ENCODE measurements at places on chromosomes 3 and 15.

DNA sequence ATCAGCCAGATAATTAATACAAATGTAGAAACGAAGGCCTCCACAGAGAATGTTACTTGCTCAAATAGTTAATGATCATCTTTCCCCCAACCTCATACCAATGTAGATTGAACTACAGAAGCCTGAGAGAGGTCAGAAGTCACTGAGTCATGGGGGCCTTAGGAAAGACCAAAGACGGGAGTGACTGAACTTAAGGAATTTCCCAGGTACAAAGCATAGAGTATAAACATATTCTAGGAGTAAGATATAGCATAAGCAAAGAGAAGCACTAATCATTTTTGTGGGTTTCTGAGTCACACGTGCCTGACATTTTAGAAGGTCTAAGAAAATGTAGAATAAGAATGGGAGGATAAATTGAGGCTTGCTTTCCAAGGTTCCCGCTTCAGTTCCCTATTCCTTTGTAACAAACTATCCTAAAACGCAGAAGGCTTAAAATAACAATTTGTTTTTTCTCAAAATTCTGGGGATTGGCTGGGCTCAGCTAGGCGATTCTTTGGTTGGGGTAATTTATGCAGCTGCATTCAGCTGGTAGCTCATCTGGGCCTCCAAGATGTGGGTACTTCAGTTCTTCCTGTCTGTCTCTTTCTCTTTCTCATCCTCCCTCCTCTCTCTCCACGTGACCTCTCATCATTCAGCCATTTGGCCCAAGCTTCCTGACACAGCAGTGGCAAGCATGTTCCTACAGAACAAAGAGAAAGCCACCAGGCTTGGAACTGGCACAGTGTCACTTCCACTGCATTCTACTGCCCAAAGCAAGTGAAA is 422.6 kb downstream of the FOXP1 start:
- DNase-seq: no peak

DNA sequence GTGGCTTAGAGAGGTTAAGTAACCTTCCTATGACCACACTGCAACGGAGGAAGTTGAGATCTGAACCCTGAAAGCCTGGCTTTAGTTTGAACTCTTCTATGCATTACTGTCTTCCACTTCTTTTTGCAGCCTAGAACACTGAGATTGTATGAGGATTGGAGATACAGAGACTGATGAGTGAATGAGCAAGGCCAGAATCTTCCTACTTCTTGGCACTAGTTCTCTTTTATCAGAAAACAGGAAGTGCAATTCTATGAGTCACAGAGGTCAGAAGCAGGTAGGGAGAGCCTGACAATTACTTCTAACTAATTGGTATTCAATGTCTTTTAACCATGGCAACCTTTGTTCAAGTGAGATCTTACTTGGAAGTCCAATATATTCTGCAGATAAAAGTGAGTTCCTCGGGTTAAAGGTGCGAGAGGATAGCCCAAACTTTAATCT is 219.0 kb downstream of the SHQ1 start:
- peak; percentile 60 for DNase-seq

DNA sequence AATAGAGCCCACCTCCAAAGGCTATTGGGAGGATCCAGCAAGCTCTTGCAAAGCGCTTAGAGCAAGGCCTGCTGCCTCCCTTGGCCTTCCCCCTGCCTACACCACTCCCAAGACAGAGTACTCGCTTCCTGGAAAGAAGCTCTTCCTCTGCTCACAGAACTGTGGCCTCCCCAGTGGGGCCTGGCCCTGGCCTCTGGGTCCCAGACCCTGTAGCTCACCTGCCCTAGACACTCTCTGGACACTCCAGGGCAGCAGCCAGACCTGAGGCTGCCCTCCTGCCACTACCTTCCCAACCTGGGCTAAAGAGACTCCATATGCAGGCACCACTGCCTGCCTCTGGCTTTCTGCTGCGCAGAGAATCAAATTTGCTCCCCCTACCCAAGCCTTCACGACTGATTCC is 49.9 kb downstream of the GRIP2 start:
- DNase-seq: no peak

DNA sequence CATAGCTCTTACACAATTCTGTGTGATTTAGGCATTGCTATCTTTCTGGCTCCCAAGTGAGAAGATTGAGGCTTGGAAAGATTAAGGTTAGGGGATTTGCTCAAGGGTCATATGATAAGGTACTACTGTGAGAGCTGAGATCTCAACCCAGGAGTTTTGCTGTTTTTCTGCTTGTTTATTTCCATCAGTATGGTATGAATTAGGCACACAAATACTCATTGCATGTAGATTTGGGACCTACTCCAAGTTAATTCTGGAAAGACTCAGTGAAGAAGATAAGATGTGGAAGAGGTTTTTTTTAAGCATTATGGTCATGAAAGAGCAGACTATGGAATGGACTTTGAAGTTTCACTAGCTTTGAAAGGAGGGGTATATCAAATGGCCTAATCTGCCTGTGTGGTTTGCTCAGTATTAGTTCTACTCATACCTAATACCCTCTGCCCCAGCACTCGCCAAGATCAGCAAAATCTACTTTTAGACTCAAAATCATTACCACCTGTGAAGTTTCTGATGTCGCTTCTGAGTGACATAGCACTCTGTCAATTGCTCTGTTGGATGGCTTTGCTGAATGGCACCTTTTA is 12.5 kb downstream of the MBNL1 start:
- DNase-seq: peak; percentile 68

DNA sequence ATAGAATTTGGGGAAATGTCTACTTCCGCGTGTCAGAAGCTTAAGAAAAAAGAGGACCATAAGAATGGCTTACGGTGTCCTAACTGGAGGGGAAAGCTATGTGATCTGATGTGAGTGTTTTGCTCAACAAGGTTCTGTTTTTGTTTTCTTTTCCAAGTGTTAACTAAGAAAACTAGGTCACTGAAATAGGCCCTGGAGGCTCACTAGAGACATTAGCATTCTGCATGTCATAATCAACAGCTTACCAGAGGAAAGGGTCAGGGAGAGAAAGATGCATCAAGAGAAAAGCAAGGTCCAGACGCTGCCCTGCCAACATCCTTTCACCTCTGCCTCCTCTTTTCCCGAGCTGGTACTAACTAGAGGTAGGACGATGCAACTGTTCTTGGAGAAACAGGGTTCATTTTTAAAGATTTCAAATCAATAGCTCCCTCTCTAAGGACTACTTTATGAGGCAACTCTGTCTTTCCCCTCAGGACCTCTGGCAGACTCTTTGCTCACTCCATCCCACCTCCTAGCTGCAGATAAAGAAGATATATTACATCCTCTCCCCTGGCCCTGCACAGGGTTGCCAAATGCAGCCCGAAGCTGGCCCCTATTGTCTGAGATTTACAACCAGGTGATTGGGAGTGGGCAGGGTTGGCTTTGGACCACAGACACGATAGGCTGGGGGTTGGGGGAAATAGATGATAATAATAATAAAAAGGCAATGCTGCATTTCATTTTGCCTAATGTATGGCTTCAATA is 209.9 kb upstream of the SLC2A2 start:
- DNase-seq: no peak

DNA sequence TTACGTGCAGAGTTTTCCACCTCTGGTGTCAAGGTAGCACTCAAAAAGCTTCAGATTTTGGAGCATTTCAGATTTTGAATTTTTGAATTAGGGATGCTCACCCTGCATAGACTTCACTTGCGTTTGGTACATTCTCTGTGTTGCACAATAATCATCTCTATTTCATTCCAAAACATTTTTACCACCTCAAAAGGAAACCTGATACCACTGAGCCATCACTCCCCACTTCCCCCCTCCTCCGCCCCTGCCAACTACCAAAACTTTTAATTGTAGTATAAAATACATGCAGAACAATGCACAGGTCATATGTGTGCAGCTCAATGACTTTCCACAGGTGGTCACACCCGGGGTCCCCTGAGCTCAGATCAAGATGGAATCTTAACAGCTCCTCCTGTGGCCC is 208.8 kb downstream of the SV2B start:
- peak; percentile 41 for DNase-seq

GRCh38 chr3:183824761-183825455 is 469 bp downstream of the MAP6D1 start:
- no peak for DNase-seq

GRCh38 chr3:161177991-161178390 is 43.1 kb upstream of the NMD3 start:
- DNase-seq: no peak

- no peak for DNase-seq
Observed at GRCh38 chr3:78875851-78876250, 891.9 kb downstream of the ROBO1 start.

GRCh38 chr3:114178770-114179368 is at the start of gene DRD3:
DRD3 (minus strand) TSS chr3:114179052; CDS start chr3:114171992, 7,060 bp downstream.
- DNase-seq: no peak

DNA sequence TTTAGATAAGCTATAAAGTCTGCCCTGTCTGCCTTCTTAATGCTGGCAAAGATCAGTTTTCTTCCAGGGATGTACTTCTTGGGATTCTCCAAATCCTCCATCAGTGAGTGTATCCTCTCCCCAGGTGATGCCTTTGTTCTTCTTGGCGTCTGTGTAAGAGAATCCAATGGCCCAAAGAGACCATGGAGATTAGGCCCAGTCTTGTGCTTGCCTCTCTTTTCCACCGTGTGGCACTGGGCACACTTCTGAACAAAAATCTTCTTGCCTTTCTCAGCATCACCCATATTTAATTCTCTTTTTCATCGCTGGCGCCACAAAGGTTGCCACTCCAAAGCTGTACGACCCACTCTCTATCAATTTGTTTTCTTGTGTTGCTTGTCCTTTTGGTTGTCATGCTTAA is 32.2 kb upstream of the TAMM41 start:
- no peak for DNase-seq

DNA sequence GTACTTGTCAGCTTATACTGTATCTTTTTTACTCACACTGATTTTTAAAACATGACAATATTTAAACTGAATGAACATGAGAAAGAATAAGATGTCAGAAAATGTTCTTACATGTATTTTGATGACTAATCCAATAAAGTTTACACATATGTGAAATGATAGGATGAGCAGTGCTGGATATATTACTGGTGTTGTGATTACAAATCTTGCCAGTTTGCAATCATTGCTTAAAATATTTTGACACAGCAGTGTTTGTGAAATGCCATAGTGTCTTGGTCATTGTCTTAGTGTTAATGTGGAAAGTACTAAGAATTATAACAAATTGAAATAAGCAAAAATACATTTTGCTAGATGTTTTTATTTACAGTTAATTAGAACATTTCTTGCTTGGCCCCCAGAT is 118.7 kb upstream of the MLF1 start:
- no peak for DNase-seq

GRCh38 chr3:12454816-12455121 is 29.5 kb upstream of the TSEN2 start:
- no peak for DNase-seq

DNA sequence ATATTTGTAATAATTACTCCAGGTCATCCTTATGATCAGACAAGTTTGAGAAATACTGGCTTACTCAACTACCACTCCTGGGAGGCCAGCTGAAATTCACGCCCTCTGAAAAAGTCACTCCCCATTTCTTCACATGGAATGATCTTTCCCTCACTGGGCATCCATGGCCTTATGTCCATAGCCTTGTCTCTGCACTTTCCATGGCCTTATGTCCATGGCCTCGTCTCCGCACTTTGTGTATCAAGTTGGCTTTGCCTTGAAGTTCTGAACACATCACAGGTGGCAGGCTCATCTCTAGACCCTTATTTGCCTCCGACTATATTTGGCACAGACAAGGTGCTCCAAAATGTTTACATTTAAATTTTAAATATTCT is 58.1 kb upstream of the HACD2 start:
- no peak for DNase-seq

DNA sequence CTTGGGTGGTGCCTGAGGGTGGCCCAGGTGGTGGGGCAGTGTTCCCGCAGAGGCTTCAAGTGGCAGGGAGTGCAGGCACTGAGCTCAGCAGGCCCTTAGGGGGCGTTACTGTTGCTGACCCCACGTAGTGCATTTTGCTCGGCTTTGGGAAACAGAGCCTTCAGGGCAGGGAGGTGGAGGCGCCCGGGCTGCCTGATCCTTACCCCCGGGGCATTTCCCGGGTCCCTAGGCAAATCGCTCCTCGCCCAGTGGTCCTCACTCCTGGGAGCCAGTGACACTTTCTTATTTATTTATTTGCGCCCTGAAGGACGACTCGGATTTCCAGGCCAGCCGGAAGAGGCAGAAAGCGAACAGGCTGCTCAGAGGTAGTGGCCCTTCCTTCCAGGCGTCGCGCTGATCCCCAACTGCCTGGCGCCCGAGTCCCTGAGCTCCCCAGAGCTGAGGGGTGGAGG is 10.1 kb upstream of the FOXB1 start:
- no peak for DNase-seq

DNA sequence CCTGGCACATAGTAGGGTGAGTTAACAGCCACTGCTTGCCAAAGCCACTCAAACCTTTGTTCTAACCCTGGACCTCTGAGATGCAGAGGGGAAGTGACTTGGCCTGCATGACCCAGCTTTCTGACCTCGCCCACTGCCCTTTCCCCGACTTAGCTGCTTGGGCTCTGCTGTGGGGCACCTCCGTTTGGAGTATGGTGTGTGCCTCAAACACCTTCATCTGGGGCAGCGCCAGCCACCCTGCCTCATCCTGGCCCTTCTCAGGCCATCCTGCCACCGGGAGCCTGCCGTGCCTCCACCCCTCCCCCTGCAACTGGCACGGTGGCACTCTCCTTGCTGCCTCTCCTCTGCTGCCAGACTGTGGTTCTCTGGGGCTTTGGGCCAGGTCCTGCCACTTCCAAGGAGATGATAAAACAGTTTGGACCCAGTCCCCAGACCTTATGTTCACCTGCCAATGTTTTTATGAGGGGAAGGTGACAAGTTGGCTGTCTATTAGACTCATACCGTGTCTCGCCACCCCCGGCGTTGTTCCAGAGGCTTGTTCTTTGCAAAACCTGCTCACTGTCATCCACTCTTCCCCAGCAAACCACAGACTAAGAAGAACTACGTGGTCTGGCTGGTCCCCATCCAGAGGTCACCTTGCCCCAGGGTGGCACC is 32.2 kb downstream of the SLC6A6 start:
- no peak for DNase-seq

DNA sequence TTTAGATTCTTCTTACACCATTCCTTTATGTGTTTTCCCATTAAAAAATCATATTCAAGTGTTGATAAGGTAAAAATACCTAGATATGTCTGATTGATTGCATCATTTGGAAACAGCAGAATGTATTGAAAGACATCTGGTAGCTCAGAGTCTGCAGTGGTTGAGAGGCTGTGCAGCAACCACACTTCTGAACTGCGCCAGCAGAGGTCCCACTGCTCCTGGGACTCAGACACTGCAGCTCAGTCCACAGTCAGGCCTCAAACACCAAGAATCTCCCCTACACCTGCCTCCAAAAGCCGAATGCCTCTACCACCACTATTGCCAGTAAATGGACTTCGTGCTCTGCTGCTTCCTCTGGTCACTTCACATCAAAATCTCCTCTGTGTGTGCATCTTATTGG is 176.9 kb upstream of the LMCD1 start:
- peak; percentile 73 for DNase-seq

All from T-helper 2 cell (primary cell).